Activated T-cell treated with anti-CD3 and anti-CD28 coated beads for 48 hours (primary cell): ENCODE measurements at places on chromosomes 12 and 14.

DNA sequence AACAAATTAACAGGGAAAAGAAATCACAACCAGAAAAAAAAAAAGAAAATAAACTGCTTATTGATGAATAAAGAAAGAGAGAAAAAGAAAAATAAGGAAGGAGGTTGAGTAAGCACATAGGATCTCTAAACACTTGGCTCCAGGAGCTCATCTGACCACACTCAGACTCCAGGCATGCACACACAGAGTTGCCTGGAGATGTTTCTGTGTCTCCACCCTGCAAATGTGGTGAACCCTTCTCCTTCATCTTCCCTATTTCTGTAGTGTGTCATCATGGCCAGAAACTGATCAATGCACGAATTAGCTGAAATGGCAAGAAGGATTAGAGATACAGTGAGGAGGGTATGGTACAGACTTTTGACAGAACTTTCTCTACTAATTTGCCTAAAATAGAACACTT lies 20.2 kb downstream of the OR4N2 start:
- DNase-seq, result no peak

DNA sequence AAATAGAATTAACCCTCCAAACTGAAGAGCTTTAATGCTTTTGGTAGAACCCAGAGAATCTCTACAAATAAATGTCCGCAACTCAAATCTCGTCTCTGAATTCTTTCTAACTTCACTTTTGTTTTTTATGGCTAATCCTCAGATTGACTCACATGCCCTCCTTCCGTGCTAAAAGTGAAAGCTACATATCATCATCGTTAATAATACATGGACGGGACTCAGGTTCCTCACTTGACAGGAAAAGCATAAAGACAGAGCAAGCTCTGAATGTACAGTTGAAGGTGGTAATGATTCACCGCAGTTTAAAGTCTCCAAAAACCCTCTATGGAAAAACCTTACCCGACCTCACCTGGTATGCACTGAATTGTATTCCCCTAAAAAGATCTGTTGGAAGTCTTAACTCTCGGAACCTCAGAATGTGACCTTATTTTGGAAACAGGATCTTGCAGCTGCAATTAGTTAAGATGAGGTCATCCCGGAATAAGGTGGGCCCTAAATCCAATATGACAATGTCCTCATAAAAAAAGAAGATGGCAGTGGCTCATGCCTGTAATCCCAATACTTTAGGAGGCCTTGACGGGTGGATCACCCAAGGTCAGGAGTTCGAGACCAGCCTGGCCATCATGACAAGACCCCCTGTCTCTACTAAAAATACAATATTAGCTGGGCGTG lies 147.4 kb upstream of the FOXN3 start:
- DNase-seq, result no peak

GRCh38 chr12:19783547-19784444 lies 344.5 kb downstream of the AEBP2 start:
- no peak for DNase-seq

DNA sequence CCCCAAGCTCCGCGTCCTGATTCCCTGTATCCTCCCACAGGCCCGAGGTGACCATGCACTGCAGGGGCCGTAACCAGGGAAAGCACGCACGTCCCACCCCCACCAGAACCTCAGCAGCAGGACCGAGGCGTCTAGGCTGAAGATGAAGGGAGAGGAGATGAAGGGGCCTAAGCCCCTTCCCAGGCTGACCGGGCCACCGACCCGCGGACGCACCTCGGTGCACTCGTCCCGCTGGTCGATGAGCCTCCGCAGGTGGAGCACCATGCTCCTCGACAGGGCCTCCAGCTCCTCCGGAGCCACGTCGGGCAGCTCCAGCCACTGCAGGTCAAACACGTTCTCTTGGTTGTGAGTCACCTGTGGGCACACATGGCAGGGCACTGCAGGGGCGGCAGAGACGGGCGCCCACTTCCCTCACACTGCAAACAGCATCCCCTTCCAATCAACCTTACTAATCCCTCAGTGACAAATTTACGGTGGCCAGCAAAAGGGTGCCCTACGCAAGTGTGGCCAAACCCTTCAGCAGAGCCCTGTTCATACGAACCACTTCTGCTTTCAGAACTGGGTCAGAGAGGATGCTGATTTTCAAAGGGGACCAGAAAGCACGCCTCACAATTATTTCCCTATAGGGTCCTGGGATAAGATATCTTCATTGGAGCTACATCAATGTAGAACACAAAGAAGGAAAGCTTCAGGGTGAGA lies 77.8 kb downstream of the CCDC88C start:
- DNase-seq, result no peak

DNA sequence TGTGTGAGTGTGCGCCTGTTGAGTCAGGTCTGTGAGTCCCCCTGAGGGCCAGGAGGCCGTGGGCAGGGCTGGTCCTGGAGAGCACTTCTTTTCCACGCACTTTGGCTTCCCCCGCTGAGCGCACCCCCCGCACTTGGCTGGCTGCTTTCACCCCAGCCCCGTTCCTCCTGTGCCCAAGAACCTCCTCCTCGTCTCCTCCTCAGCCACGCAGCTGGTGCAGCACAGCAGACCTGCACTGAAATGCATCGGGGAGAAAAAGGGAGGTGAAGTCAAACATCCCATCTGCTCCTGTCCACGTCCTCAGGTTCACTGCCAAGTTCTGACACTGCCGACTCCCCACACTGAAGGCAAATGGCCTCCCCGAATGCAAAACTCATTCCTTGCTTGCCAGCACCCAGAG lies 362.7 kb upstream of the SFSWAP start:
- no peak for DNase-seq

- no peak for DNase-seq
Observed at GRCh38 chr12:103996595-103996994, 30.9 kb downstream of the TDG start.

DNA sequence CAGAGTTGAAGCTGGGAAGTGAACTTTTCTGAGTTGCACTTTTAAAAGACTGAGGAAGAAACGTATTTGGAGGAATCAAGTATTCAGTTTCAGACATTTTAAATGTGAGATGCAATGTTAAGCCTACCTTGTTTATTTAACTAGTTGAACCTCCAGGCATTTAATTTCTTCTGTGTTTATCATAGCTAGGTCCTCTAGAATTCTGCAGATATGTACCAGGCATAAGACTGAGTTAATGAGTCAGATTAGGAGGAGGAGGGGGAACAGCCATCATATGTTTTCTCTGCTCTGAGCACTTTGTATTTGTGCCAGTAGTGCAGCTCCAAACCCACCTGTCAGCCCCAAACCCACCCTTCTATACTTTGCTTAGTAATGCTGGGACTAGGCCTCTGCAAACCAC lies 16.4 kb upstream of the SAMD4A start:
- DNase-seq, result no peak

- no peak for DNase-seq
Observed at GRCh38 chr14:29937116-29937515, 9.5 kb upstream of the PRKD1 start.

DNA sequence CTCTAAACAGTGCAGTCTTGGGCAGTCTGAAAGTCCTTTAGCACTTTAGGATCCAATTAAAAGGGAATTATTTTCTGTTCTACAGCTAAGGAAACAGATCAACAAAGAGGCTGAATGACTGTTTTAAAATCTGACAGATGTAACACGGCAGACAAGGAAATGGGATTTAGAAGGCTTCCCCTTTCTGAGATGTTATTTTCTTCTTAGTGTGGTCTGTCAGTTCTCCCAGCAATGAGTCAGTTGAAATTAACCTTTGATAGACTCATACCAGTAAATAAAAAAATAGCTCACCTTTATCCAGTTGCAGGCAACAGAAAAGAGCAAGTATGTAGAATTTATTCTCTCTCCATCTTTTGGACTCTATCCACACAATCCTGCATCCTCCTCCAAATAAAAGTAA lies 98.1 kb downstream of the NEDD1 start:
- no peak for DNase-seq

DNA sequence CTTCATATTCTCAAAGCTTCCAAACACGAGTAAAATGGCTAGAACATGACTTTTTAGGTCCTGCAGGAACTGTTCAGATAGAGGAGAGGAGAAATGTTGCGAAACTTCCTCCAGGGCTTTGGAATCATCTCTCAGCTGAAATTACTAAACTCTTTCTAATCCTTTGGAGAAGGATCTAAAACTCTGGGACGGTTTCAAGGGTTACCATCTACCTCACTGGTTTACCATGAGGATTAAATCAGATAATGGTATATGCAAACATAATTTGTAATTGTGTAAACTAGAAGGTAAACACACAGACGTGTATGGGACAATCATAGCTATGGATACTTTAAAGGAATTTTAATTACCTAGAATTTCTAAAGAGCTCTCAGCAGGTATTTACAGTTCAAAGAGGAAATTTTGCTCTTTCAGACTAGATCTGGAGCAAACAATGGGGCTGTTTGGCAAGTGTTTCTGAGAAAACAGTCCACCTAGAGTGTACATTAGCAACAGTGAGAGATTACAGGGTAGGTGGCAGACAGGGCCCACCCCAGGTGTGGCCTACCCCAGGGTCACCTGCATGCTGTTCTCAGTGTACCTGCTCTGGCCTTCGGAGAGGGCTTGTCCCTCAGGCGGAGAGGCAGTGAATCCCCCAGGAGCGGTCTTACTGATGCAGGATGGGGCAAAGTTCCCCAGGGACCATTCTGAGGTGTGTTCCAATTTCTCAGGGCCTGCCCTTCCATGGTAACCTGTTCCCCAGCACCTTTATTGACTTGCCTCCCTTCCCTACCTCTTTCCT lies 124.7 kb upstream of the MAX start:
- no peak for DNase-seq

GRCh38 chr14:73248108-73248868 lies 11.0 kb downstream of the PAPLN start:
- no peak for DNase-seq

- DNase-seq, result no peak
Observed at GRCh38 chr14:33464254-33464962, 486.5 kb downstream of the EGLN3 start.

DNA sequence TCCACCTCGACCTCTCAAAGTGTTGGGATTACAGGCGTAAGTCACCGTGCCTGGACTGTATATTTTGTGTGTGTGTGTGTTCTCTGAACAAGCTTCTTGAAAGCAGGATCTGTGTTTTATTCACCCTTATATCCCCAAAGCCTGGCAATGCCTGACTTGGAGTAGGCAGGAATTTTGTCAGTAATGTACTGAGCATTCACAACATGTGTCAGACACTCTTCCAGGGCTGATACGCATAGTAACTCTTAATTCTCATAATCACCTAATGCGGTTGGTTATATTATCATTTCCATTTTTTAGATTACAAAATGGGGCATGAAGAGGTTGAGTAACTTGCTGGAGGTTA lies 50.4 kb upstream of the PLEKHG3 start:
- DNase-seq, result no peak

- DNase-seq, result no peak
Observed at GRCh38 chr14:90585106-90585505, 188.3 kb downstream of the CALM1 start.

GRCh38 chr12:27387473-27387872 lies 54.8 kb downstream of the BMAL2 start:
- no peak for DNase-seq

DNA sequence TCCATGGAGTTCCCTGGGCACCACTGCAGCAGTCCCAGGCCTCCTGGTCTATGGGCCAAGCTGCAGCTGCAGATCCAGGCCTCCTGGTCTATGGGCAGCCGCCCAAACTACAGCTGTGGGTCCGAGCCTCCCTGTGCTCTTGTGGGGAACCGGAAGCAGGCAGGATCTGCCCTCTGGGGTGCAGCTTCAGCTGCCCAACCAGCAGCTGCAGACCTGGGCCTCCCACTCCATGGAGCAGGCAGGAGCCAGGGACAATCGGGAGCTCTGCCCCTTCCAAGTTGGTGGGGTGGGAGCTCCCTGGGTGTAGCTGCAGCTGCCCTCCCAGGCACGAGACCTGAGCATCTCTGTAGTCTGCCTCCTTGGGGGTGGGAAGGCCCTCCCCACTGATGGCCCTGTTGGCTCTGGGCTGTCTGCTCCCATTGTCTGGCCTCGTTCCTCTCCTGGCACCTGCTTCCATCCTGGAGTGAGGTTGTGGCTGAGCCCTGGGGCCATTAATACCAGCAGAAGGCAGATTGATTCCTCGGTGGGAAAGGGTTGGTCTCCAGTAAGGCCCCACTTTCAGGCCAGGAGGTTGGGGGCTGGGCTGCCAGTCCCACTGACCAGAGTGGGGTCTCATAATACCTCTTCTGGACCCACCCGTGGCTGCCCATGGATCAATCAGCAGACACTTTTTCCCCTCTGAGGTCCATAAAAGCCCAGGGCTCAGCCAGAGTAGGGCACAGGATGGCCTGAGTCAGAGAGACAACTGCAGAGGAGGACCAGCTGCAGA lies 142.1 kb downstream of the GPR65 start:
- DNase-seq, result no peak

GRCh38 chr12:118151755-118152154 lies 15.8 kb downstream of the PEBP1 start:
- no peak for DNase-seq

- no peak for DNase-seq
Observed at GRCh38 chr14:52125885-52126284, 57.0 kb upstream of the NID2 start.

DNA sequence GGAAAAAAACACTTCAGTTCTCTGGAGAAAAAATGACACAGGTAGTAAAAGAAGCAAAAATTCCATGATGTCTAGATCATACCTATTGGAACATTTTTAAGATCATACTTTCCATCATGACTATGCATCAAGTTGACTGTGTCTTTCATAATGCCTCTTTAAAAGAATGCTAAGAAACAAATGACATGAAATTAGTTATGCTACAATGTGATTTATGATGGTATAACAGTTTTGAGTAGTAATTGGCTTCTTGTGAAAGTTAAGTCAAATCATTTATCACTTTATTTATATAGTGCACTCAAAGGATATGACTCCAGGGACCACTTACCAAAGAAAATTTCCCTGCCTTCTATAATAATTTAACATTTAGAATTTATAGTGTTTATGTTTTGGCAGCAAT lies 28.5 kb downstream of the RASSF9 start:
- DNase-seq, result no peak

GRCh38 chr12:19529951-19530636 lies 90.8 kb downstream of the AEBP2 start:
- DNase-seq, result no peak

- no peak for DNase-seq
Observed at GRCh38 chr14:32572867-32573150, 243.7 kb downstream of the AKAP6 start.

DNA sequence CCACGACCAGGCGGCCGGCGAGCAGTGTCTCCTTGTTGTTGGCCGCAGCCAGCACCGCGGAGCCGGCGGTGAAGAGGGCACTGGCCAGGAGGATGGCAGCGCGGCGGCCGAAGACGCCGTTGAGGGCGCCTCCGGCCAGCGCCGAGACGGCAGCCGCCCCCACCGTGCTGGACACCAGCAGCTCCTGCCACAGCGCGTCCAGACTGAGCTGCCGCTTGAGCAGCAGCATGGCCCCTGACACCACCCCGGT lies 691 bp downstream of the SLC2A13 start:
- DNase-seq, result no peak

DNA sequence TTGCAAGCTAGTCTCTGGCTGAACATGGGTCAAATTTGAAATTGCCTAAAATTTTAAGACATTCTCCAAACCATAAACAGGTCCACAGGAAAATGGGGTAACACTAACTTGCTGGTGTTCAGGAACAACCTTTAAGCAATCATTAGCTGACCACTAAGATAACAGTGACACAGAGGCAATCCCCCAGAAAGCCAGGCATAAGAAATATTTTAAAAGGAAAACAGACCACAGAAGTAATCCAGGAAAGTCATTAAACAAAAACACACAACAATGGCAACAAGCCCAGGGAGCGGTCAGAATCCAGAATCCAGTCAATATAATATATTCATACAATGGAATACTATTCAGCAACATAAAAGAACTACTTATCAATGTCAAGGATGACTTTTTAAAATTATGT lies 59.1 kb downstream of the LRP6 start:
- DNase-seq, result no peak
